ENCODE measurements at places on chromosomes 3 and 15.

DNA sequence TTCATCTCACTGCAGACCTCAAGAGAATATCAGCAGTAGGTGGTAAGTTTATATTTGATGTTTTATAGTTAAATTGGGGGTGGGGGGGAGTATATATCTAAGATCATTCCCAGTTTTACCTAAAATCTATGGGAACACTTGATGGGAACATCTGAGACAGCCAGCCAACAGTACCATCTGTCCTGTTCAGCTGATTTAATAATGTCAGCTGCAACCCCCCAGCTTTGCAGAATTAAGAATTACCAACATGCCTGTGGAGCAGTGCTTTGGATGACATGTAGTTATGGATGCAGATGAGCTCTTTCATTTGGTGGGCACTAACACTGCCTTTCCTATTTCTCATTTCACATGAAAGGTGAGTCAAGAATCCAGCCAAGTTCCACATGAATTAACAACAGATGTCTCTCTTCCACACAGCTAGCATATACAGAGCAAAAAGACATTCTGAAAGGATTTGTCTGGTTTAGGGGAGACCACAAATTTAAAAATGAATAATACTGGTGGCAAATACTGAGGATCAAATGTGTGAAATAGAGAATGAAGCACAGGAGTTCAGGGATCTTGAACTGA lies 76.2 kb downstream of the SETD5 start:
- no peak for DNase-seq

DNA sequence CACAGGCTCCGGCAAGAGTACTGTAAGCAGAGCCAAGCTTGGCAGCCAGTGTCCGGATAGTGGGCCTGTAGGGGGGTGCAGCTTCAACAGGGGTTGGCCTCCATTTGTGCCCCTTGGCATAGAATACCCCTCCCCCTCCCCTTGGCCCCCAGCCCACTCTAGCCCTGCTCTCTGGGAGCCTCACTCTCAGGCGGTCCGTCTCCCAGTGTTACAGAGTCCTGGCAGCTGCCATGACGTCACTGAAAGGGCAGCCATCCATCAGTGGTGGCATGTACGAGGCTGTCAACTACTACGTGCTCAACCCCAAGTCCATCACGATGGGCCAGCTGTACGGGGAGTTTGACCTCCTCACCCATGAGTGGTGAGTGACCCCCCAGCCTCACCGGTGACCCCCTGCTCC lies 50.4 kb downstream of the DNAH1 start:
- no peak for DNase-seq

DNA sequence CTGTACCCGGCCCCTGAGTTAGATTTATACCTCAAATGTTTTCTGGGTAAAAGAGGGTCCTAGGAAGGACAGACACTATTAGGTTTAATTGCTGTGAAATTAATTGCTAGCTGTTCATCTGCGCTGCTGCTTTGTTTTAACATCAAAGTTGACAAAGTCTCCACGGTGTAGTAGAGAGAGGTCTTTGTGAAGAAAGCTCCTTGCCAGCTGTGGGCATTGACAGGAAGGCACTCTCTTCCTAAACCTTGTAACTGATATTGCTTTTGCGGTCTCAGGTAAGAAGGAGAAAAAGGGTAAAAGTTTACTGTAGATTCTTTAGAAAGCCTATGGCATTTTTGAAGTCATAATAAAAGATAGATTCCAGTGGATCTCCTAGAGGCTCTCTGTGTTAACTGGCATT lies 68.1 kb downstream of the PTPRG start:
- DNase-seq: no peak

- no peak for DNase-seq
These were observed 337.8 kb upstream of the TBC1D5 start for GRCh38 chr3:18080198-18080689.

DNA sequence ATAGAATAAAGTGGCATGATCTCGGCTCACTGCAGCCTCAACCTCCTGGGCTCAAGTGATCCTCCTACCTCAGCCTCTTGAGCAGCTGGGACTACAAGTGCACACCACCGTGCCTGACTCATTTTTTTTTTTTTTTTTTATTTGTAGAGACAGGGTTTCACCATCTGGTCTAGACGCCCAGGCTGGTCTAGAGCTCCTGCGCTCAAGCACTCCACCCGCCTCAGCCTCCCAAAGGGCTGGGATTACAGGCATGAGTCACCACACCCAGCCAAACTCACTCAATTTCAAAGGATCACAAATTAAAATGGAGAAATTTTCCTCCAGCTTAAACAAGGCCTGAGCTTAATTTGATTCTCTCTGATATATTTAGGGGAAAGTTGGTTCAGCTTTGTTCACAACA lies 27.3 kb upstream of the NMB start:
- peak; percentile 67 for DNase-seq

DNA sequence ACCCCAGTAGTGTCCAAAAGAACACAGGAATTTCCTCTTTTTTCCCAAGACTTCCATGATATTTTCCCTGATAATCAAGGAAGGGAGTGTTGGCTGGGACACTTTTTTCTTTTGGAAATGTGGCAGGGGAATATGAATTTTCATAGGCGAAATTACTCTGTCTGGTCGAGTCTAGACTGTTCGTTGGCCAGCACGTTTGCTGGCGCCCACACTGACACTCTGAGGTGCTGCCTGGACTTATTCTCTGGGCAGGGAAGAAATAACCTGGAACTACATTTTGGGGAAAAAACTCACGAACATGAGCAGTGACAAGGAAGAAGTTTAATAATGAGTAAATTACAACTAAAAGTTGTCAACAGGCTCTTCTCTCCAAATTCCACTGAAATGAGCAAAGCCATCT lies 209.3 kb upstream of the CTDSPL start:
- no peak for DNase-seq

- DNase-seq: no peak
These were observed 13.6 kb upstream of the AHSG start for GRCh38 chr3:186599142-186599784.

DNA sequence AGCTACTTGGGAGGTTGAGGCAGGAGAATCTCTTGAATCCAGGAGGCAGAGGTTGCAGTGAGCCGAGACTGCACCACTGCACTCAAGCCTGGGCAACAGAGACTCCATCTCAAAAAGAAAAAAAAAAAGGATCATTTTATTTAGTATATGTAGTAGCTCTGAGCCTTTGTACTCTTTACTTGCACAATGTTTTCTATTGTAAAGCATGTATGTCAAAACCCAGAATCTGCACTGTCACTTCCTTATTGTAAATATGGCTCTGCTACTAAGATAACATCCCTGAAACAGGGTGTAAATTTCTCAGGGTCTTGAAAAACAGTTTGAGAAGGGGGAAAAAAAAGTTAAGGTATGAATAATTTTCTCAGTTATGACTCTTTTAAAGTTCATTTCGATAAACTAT lies 35.1 kb downstream of the SLMAP start:
- DNase-seq: no peak

- DNase-seq: peak; percentile 63
These were observed 788 bp upstream of the DLG1 start for GRCh38 chr3:197298945-197299854.

DNA sequence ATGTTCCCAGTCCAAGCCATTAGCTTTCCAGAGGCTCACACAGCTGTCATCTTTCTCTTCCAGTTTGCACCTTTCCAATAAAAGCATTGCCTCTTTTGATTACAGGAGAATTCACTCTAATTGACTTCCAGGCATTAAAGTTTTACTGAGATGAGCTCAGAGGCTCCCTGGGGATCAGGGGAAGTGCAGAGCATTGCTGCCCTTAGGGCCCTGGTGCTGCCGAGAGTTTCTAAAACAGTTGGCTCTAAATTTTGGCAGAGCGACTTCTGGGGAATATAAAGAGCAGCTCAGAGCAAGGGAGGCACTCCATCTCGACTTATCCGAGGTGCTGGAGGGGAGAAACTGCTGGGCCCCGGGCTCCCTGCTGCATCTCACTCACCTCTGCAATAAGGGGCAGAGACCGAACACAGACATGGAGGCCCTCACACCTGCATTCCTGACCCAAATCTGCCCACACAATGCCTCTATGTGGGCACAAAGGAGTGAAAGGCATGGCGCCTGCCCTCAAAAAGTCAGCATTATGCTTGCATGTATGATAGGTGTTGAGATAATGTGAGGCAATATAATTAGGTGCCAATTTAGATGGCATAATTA lies 61.7 kb downstream of the SCN11A start:
- no peak for DNase-seq

DNA sequence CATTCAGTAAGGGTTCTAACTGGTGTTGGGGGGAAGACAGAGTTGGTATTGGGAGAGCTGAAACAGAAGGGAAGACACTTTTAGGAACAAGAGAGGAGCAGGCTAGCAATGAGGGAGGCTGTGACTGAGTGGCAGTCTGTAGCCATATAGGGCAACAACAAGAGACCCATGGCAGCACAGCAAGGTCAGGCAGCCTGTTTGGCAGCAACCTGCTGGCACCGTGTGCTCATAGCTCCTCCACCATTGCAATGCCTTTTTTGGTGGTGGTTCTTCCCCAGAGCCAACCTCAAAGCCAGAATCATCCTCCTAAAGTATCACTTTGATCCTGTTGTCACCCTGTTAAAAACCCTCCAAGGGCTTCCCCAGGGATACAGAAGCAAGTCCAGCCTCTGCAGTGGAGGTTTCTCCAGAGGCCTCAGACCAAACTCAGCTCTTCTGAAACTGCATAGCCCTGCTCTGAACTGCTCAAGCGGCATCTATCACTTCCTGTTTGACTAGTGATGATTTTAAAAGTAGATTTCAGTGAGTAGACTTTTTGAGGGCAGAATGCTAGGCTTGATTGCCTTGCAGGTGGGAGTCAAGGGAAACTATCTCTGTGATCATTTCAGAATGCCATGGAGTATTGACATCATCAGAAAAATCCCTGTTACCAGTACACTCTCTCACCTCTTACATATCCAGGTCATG lies 176.9 kb downstream of the STAC start:
- DNase-seq: no peak

DNA sequence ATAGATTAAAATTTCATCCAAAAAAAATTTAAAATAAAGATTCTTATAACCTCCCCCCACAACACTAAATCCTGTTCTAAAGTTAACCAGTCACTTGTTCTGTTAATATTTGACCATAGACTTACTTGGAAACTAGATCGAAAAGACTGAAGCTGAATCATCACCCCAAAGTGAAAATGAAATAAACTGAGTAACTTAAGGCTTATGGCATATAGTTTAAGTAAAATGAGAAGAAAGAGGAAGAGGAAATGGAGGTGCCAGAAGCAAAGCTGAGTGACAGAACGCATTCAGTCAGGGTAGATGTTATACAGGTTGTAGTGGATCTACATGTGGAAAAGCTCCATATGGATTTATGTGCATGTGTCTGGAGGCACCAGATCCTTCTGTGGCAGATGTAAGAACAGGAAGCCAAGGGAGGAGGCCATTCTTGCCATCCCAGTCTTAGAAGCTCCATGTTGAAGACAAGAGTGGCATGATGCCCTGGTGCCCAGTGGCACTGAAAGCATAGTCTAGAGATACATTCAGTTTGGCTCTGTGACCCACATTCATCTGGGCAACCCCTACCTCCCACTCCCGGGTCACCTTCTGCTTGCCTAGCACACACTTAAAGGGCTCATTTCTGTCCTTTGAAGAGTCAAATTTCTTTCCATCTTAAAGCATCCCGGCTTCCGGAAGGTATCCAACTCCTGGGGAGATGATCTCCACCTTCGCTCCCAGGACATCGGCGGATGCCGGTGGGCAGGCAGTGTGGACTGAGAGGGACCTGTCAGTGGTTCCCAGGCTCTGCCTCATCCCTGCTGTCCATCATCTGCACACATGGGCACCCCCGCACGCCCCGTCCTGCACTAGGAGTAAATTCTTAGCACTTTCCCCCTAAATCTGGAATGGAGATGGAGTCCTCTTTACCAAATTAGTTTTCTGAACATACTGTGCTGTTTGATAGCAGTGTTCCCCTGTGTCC lies 90.8 kb downstream of the NEO1 start:
- DNase-seq: no peak

DNA sequence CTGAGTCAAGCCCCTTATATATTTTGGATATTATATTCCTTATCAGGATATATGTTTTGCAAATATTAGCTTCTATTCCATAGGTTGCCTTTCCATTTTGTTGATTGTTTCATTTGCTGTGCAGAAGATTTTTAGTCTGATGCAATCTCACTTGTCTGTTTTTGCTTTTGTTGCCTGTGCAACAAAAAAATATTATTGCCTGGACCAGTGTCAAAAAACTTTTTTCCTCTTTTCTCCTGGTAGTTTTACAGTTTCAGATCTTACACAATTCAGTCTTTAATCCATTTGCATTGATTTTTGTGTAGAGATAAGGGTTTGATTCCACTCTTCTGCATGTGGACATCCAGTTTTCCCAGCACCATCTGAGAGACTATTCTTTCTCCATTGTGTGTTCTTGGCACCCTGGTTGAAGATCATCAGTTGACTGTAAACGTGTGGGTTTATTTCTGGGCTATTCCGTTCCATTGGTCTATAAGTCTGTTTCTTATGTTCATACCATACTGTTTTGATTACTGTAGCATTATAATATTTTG lies 228.9 kb upstream of the NR2E3 start:
- DNase-seq: no peak

- DNase-seq: no peak
These were observed 32.9 kb downstream of the CHP1 start for GRCh38 chr15:41263891-41264351.

DNA sequence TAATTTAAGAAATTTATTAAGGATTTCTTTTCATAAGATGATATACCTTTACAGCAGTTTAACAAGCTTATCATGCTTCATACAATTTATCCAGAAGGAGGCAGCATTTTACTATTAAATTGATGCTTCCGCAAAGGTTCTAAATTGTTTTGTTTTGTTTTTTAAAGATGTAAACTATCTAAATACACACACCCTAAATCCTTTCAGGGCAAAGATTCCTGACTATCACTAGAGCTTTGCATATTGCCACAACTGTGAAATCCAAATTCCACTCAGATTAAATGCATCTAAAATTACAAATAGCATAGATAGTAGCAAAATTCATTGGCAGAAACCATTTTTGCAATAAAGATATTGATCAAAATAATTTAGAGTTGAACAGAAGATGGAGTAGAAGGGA lies 44.5 kb upstream of the CCNL1 start:
- no peak for DNase-seq

DNA sequence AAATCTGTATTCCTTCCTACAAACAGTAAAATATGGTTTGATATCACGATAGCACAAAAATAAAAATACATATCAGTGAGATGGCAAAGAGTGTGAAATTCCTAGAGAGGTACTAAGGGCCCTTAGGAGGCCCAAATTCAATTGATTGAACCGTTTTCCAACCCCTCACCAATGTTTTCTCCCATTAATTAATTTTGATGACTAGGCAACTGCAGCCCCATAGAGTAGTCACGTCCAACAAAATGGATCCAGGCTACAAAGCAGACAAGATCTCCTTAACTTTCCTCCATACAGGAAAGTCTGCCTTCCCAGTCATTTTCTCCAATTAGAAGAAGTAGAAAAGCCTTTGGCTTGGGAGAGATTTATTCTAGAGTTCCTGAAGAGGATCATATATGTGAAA lies 193.9 kb downstream of the PLOD2 start:
- no peak for DNase-seq

- DNase-seq: no peak
These were observed 12.1 kb upstream of the FBLN2 start for GRCh38 chr3:13536832-13537231.

- no peak for DNase-seq
These were observed 233.1 kb downstream of the VPS13C start for GRCh38 chr15:61827131-61827530.

Data from D341Med (cell line).